ENCODE measurements at places on chromosomes 3 and 15.

- no peak for DNase-seq
Observed at GRCh38 chr3:76369170-76369569, 583.8 kb upstream of the ZNF717 start.

DNA sequence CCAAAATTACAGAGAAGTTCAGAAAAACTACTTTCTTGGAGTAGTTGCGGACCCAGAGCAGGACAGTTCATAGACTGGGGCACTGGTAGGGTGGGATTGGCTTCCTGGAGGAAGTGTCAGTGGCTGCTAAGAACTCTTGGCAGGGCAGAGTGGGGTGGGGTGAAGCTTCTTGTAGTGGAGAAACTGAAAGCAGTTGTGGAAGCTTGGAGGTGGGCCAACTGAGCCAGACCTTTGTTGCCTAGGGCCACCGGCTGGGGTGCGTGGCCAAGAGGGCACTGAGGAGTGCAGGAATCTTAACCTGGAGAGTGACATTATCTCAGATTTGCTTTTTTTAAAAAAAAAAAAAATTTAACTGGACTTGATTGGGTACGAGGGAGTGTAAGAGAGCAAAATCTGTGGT lies 3.1 kb downstream of the KAT2B start:
- DNase-seq = peak; percentile 45

- DNase-seq = no peak
Observed at GRCh38 chr3:105119801-105120340, 246.8 kb upstream of the ALCAM start.

DNA sequence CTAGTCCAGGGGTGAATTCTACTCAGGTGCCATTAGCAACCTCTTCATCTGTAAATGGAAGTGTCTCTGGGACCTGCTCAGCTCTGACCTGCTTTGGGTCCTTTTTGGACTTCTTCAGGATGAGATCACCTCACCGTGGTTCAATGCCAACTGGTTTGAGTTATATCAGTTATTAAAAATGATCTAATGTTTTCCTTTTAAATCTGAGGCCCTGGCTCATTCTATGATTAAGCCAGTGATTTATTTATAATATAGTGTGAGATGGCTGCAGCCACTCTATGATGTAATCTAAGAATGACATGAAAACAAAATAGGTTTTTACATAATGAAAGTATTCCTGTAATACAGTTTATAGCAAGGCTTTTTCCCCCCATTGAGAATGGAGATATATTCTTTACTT lies 79.4 kb downstream of the LPP start:
- DNase-seq = no peak

GRCh38 chr15:78147566-78147965 lies 1.6 kb upstream of the IDH3A start:
- no peak for DNase-seq

DNA sequence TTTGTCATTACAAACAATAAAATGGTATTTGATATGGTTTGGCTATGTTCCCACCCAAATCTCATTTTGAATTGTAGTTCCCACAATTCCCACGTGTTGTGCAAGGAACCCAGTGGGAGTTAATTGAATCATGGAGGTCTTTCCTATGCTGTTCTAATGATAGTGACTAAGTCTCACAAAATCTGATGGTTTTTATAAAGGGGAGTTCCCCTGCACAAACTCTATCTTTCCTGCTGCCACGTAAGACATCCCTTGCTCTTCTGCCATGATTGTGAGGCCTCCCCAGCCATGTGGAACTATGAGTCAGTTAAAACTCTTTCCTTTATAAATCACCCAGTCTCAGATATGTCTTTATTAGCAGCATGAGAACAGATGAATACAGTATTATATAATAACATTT lies 15.4 kb upstream of the AADAC start:
- DNase-seq = no peak
